Dermis blood vessel endothelial cell (primary cell): ENCODE measurements at places on chromosomes 13 and 19.
A peak's percentile ranks its signal among the peaks of the same experiment; 100 is the strongest.

DNA sequence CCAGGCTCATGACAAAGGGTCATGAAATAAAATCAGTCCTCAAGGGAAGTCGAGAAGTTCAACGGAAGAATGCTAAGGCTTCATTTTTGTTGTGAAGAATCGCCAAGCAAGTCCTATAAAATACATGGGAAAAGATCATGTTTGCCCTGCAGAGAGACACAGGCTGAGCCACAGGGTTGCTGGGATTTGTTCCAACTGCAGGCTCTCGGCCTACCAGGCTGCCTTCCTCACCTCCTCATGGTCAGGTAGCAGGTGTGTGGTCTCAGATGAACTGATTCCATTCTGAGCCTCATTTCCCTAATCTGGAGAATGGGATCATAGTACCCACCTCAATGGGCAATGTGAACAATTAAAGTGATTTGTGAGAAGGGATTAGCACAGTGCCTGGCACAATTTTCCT lies 114.9 kb upstream of the SPATA13 start:
- DNase-seq = no peak

DNA sequence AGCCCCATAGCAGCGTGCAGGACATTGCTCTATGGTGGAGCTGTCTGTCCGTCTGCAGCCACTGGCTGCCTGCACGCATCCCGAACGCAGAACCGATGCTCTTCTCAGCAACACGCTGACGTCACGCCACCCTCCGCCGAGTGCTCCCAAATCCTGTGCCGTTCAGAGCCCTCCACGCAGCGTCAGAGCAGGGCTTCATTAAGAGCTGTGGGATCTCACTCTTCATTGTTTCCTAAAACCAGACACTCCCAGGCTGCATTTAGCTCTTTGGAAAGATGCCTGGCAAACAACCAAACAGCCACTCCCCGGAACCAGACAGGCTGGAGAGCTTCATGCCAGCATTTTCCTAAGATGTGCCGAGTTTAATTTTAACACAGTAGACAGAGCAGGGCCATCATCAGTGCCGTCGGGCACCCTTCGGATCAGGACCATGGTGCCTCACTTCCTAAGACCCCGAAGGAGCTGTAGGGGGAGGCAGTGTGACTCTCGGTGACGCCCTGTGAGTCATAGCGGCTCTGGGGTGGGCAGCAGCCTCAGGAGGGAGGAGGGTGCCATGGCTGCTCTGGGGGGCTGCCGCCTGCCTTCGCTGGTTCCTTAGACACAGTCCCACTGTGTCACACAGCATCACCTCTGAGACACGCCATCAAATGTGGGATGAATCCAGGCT lies 131.5 kb upstream of the MCF2L start:
- DNase-seq = no peak

DNA sequence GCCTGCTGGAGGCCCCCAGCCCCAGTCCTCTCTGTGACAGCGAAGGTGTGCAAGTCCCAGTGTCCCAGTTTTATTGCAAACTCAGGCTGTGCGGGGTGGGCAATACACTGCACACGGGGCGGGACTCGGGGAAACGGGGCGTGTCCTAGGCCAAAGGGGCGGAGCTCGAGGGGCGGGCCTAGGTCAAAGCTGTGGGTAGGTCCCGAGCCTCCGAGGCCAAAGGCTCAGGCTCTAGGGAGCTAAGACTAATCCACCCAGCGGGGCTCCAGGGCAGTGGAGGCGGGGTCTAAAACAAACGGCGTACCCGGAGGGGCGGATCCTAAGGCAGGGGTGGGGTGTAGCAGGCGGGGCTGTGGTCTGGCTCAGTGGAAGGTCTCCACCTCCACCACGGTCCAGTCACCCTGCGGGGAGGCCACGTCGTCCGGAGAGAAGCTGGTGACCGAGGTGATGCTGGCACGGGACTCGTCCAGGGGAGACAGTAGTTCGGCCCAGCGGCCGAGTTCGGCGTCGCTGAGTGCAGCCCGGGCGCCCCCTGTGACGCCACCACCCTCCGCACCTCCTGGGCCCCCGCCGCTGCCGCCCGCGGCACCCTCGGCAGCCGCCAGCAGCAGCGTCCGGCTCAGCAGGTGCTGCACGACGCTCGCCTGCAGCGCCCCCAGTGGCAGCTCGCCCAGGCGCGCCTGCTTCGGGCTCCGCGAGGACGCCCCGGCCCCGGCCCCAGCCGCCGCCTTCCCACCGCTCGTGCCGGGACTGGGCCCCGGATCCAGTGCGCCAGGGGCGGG lies 5.3 kb downstream of the PRR36 start:
- peak; percentile 75 for DNase-seq

DNA sequence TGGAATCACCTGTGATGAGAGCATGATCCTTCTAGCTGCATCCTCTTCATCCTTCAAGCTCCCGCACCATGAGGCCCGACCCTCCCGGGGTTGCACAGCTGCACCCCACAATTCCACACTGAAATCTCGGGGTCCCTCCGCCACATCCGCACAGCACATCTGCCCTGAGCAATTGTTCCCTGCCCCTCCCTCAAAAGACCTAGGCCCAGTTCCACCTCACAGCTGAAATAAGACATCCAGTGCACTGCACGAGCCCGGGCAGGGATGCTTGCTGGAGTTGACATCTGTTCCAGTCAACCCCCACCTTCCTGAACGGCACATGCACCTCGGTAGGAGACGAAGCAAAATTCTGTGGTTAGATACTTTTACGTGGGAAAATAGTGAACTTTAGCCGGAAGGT lies 14.7 kb upstream of the SOX1 start:
- DNase-seq = no peak

DNA sequence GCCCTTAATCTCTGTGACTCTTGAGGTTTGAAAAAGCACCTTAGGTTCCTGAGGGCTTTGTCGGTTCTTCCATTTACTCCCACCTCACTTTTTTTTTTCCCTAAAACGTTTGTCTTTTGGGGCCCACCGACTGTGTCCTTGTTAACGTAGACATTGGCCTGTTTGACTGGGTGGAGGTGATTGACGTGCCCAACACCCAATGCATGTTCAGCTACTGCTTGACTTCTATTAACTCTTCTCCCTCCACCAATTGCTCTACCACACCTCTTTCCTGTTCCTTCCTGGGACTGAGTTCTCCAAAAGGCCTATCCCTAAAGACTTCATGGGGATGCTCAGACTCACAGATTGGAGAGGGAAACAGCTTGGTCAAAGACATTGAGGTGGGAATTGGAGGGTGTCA lies 17.3 kb downstream of the CKM start:
- DNase-seq = peak; percentile 33

DNA sequence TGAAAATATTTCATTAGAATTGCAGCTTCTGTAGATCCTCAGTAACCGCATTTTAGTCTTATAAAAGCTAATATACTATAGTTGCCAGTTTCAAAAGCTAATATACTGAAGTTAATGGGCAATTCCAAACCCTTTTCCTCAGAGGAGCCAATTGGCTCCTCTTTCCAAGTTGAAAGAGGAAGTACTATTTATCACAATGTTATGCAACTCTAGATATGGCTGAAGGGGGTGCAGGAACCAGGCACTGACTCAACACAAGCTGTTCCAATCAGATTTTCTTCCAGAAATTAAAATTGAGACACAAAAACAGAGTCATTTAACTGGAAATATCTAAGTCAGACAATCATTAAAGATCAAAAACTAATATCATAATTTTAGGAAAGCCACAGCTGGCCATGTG lies 258.9 kb downstream of the PCDH20 start:
- no peak for DNase-seq

DNA sequence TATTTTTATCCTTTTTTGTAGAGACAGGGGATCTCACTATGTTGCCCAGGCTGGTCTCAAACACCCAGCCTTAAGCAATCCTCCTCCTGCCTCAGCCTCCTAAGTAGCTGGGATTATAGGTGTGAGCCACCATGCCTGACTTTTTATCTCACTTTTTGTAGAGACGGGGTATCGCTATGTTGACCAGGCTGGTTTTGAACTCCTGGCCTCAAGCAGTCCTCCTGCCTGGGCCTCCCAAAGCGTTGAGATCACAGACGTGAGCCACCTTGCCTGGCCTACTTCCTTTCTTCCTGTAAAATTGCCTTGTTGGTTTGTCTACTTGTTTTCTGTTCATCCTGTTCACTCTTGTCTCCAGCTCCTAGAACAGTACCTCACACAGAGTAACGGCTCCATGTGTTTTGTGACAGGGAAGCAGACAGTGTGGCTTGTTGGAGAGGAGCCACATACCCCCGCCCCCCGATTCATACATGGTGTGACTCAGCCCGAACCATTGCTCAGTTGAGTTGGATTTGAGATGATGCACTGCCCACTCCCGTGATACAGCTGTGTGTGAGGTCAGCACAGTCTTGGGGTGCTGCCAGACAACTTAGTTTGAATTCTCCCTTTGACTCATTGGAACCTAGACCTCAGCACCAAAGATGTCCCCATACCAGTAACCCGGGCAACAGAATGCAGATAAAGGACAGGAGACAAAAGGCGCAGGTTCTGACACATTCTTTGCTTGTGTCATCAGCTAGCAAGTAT lies 34.2 kb downstream of the GPR42 start:
- DNase-seq = peak; percentile 1

DNA sequence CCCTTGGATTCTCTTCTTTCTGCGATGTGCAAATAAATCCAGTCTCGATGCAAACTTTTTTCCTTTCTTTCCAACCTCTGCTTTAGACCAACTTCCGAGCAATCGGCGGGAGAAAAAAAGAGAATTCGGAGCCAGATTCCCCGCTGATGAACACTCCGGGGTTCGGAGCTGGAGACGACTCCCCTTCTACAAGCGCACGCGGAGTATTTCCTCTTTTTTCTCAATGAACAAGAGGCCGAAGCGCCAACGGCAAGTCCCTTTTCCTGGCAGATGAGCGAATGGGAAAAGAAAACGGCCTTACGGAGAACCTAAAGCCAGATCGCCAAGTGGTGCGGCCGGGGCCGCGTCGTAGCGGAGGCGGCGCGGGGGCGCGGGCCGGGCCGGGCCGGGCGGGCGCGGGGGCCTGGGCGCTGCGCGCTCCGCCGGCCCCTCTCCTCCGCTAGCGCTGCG lies 250 bp downstream of the SPRY2 start:
- DNase-seq = peak; percentile 78

GRCh38 chr19:30001791-30002190 lies 59.8 kb downstream of the URI1 start:
- peak; percentile 51 for DNase-seq

- peak; percentile 82 for DNase-seq
Observed at GRCh38 chr13:107373551-107373950, 805.6 kb upstream of the ARGLU1 start.

DNA sequence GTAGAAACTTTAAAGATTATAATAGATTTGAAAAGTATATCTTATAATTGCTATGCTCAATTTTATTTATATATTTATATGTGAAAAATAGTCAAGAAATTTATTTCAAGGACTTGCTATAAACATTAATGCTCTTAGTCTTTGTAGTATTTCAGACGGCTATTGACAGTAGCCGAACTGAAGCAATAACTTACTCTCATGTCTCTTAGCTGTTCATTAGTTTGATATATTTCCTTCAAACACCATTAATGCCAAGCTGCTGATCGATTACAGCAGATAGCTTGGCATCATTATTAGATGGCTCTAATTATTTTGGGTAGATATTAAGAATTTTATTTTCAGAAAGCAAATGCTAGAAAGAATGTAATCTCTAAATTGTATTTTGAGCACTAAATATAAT lies 1151.5 kb upstream of the SPRY2 start:
- DNase-seq = no peak

GRCh38 chr19:43638214-43638994 lies 1.2 kb downstream of the CADM4 start:
- no peak for DNase-seq

- peak; percentile 65 for DNase-seq
Observed at GRCh38 chr13:80224468-80224867, 116.5 kb downstream of the SPRY2 start.

- DNase-seq = no peak
Observed at GRCh38 chr13:23515116-23515515, 55.1 kb upstream of the TNFRSF19 start.

DNA sequence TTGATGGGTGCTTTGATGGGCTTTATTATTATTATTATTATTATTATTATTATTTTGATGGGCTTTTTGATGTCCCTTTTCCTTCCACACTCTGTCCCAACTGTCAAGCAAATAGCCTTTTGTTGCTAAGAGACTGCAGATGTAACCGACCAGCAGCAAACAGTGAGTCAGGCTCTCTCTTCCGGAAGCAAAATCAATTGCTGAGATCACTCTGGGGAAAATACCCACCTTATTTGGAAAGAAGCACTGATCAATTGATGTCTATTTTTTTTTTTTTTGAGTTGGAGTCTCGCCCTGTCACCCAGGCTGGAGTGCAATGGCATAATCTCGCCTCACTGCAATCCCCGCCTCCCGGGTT lies 2.9 kb downstream of the LDLR start:
- DNase-seq = peak; percentile 92

DNA sequence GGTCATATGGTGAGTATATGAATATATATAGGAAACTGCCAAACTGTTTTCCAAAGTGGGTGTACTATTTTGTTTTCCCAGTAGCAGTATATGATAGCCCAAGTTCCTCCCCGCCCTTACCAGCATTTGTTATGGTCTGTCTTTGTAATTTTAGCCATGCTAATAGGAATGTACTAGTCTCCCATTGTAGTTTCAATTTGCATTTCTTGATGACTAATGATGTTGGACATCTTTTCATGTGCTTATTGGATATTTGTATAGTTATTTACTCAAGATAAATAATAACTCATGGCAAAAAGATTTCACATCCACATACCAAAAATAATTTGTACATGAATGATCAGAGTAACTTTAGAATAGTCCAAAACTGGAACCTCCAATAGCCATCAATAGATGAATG lies 75.3 kb upstream of the SERP2 start:
- no peak for DNase-seq

DNA sequence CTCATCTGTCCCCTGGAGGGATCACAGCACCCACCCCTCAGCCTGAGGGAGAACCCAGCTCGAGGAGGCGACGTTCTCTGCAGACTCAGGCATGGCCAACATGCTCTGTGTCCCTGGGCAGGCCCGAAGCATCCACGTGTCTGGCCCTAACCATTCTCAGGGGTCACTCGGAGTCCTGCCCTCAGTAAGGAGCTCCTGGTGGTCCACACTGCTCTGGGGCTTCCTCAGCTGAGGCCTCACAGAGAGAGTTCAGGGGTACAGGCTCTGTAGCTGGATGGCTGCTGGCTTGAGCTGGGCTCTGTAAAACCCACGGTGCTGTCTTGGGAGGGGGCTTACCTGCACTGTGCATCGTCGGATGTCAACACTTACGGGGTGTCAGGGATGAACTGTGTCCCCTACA lies 4.4 kb upstream of the SIGLEC8 start:
- DNase-seq = no peak

GRCh38 chr19:45446944-45447343 lies 20.9 kb upstream of the FOSB start:
- DNase-seq = no peak

GRCh38 chr19:10206226-10206885 lies 11.6 kb upstream of the DNMT1 start:
- DNase-seq = peak; percentile 58
